ENCODE measurements at places on chromosomes 16 and 17.

DNA sequence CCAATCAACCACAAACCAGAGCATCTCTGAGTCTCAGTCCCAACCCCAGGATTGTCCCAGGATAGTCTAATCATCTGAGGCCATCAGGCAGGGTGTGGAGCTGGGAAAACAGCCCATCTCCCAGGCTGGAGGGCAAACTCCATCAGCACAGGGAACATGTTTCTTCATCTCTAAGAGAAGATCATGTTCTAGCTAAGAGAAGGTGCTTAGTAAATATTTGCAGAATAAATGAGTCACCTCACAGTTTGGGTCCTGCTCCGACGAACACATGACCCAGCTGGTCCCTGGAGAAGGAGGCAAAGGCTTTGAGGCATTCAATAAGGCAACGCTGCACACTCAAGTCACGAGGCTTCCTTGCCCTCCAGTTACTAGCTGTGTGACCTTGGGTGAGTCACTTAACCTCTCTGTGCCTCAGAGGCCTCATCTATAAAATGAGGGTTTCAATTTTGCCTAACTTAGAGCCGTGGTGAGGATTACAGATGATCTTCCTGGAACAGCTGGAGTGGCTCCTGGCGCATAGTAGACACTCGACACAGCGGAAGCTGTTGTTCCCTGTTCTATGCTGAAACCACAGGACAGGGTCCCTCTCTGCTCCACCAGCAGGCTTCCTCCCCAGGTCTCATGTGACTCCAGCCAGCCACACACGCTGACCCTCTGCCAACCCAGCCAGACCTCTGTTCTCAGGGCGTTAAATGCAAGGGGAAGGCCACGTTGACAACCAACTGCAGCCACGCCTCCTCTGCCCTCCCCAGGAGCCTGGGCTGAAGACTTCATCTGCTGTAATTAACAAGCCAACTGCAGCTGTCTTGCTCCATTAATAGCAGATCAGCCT, 10.3 kb upstream of the RPL38 start:
- H3K27ac ChIP-seq, result no peak overlapping the region
- H3K4me1 ChIP-seq, result peaks cover 21% of the 10 kb centered on the region
- DNase-seq, result peak; percentile 72
- H3K36me3 ChIP-seq, result no peaks in the 10 kb centered on the region

DNA sequence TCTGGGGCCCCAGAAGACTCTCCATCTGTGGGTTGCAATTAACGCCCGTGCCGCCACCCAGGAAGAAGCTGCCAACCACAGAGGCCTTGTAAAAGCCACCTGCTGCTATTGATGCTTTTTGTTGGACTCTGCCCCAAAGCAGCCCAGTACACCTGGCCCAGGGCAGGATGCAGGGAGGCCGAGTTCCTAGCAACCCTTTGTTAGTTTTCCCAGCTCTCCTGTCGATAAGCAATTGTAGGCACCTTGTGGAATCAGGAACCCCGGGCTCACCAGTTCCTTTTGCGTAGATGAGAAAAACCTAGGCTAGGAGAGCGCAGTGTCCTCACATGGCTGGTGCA, 103.3 kb downstream of the ABCC6 start:
- no peak overlapping the region for H3K27ac ChIP-seq
- H3K4me3 ChIP-seq, result no peak overlapping the region

GRCh38 chr17:45740553-45741330, 43.4 kb upstream of the CRHR1 start:
- peak overlapping the region; percentile 13 for H3K4me3 ChIP-seq
- H3K27ac ChIP-seq, result no peak overlapping the region
- peak; percentile 94 for DNase-seq
- H3K27me3 ChIP-seq, result no peaks in the 10 kb centered on the region
- no peaks in the 10 kb centered on the region for H3K36me3 ChIP-seq
- peaks cover 4% of the 10 kb centered on the region for H3K4me1 ChIP-seq

GRCh38 chr16:22786691-22787090, 27.3 kb upstream of the HS3ST2 start:
- no peak overlapping the region for H3K27ac ChIP-seq
- H3K4me3 ChIP-seq, result no peak overlapping the region
- H3K27me3 ChIP-seq, result no peaks in the 10 kb centered on the region
- no peak for DNase-seq
- H3K4me1 ChIP-seq, result peaks cover 3% of the 10 kb centered on the region

DNA sequence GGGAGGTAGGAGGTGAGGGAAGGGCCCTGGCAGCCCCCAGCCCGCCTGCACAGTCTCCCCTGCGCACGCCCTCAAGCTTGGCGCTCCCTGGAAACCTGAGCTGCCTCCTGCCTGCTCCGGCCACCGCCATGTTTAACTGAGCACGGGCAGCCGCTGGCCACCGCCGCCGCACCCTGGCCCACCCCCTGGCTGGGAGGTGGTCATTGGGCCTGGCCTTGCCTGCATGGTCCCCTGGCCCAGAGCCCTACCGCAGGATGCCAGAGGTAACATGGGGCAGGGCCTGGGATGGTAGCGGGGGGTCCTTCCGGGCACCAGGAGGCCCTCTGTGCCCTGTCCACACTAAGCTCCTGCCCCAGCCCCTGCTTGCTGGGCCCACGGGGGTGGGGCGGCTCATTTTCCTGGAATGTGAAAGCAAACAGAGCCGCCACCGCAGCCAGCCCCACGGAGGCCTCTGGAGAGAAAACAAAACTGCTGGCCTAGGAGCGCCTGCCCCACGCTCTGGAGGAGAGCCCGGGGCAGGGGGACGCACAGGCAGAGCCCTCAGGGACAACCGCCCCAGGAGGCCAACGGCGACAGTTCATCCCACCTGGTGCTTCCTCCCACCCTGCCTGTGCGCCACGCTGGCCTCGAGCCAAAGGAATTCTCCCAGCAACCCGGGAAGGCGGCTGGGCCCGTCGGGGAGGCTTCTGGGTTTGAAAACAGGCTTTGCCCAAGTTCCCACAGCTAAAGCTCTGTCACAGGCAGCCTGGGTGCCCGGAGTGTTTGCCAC, 8.9 kb downstream of the NHERF2 start:
- no peak overlapping the region for H3K4me3 ChIP-seq
- H3K36me3 ChIP-seq, result peaks cover 94% of the 10 kb centered on the region
- H3K4me1 ChIP-seq, result peaks cover 83% of the 10 kb centered on the region
- H3K27me3 ChIP-seq, result no peaks in the 10 kb centered on the region

DNA sequence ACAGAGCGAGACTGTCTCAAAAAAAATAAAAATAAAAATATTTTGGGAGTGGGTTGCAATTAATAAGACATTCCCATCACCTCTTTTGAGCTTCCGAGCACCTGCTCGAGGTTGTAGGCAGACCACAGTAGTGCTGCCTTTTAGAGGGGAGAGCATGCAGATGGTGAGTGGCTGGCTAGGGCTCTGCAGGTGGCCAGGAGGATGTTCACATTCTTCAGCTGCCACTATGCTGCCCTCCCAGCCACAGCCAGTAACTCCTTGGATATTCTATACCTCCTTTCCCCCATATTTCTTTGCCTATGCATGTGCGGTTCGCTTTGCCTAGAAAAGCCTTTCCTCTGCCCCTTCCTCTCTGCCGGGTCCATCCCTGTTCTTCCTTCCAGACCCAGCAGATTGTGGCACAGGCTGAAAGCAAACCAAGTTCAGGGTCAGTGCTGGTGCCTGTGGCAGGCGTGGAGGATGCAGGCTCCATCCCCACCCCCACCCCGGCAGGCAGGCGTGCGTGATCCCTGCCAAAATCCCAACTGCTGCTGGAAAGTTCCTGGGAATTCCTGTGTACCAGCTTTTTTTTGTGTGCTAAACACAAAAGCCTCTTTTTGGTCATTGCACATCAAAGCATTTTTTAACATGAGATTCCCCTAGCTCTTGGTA, 33.8 kb upstream of the CMIP start:
- no peaks in the 10 kb centered on the region for H3K36me3 ChIP-seq
- no peak overlapping the region for H3K27ac ChIP-seq
- no peak for DNase-seq
- no peak overlapping the region for H3K4me3 ChIP-seq
- no peaks in the 10 kb centered on the region for H3K27me3 ChIP-seq
- H3K4me1 ChIP-seq, result peaks cover 16% of the 10 kb centered on the region

DNA sequence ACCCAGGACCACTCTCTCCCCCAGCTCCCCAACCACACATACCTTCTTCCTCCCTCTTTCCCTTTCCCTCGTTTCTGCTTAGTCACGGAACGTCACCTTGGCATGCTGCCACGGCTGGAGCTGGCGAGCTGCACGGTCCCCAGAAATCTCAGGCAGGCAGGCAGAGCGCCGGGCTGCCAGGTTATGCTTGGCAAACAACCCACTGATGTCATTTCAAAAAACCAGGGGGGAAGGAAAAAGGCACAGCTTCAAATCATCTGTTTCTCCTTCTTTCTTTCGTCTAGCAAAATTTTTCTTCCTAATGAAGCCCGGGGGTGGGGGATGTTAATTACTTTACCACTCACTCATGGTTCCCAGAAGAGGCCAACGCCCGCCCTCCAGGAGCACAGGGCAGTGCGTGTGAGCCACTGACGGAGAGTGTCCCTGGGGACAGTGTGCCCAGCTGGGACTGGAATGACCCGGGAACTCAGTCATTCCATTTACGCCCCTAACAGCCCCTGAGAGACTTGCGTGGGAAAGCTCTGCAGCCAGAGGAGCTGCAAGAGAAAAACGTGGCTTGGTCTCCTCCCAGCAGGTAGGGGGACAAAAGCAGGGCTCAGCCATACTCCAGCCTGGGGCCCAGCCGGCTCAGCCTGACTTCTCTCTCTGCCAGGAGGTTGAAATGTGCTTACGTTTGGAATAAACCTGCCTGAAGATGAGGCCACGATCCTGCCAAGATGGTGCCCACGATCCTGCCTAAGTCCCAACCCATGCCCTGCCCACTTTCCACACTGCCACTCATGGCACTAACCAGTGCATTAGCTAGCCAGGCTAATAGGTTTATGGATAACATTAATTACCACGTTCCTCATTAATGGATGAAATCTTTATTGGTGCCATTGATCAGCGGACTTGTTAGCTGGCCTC, 198.9 kb downstream of the ZFHX3 start:
- peaks cover 40% of the 10 kb centered on the region for H3K4me1 ChIP-seq
- no peak overlapping the region for H3K4me3 ChIP-seq
- no peaks in the 10 kb centered on the region for H3K36me3 ChIP-seq
- H3K27ac ChIP-seq, result peak overlapping the region; percentile 34

All from spinal cord (tissue), 10 donors.